NCI-H345 (cell line): ENCODE measurements at places on chromosomes 1 and 21.

DNA sequence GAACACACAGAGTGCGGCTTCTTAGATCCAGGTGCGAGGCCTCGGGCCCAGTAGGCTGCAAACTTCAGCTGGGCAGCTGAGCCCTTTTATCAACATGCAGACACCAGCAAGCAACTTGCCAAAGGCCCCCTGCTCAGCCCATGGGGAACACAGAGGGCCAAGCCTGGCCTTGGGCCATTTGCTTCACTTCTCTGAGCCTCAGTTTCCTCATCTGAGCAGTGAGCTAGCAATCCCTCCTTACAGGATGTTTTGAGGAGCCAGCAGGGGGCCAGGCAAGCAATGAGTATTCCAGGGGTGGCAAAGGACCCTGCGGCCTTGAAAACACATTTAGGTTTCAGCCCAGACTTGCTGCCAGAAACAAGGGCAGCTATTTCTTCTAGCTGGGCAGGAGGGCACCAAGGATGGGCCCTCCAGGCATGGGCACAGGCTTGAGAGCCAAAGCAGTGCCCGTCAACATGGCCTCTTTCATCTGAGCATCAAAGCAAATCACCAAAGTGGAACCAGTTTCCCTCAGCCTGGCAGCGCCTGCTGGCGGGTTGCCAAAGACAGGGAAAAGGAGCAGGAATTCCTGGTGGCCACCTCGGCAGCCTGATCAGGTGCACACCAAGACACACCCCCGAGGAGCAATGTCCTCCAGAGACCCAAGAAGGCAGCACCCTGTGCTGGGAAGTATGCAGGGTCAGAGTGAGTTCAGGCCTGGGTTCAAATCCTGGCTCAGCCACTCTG, 1.4 kb downstream of the MATN1 start:
- DNase-seq = peak; percentile 19

DNA sequence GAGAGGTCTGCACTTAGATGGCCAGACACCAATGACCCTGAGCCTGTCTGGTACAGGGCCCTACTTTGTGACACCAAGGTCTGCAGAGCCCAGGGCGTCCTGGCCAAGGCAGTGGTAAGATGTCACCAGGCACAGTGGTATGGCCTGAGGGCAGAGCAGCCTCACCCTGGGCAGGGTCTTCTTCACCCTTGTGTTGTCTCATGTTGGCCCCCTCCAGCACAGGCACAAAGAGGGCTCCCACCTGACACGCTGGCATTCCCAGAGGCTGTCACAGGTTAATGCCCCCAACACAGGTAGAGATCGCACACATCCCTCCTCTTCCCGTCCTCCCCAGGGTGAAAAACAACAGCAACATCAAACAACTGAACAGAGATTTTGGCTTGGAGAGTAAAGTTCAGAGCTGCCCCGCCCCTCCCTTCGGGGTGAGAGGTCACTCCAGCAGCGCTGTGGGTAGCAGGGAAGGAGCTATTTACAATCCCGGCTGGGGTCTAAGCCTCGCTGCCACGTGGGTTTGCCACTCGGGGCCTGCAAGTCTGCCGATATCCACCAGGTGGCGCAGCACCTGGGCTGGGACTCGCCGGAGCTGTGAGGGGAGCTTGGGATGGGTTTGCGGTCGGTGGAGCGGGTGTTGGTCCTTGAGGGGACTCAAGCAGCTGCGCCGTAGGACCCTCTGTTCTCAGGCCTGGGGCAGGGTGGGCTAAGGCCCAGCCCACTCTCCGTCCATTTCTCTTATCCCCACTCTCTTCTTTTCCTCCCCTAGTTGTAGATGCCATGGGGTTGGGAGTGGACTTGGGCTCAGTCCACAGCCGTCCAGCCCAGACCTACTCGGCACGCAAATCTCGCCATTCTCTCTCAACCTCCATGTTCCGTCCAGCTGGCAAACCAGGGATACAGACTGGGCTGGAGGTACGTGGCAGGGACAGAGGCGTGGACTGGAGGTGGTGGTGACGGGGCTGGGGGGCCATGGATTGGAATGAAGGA, 12.7 kb downstream of the EFNA3 start:
- DNase-seq = peak; percentile 90

DNA sequence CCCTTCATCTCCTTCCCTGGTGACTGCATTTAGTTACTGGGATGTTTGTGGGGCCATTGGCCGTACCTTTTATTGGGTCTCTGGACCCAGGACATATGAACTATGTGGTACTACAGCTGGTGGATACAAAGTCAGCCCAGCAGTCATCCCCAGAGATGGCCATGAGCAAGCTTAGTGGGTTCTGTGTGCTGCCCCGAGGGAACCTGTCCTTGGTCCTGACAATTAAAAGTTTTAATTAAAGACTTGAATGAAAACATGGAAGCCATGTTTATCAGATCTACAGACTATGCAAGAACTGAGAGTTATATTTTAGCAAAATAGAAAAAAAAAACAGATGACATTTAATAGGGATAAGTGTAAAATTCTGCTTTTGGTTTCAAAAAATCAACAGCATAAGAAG, 2.8 kb upstream of the NES start:
- no peak for DNase-seq

DNA sequence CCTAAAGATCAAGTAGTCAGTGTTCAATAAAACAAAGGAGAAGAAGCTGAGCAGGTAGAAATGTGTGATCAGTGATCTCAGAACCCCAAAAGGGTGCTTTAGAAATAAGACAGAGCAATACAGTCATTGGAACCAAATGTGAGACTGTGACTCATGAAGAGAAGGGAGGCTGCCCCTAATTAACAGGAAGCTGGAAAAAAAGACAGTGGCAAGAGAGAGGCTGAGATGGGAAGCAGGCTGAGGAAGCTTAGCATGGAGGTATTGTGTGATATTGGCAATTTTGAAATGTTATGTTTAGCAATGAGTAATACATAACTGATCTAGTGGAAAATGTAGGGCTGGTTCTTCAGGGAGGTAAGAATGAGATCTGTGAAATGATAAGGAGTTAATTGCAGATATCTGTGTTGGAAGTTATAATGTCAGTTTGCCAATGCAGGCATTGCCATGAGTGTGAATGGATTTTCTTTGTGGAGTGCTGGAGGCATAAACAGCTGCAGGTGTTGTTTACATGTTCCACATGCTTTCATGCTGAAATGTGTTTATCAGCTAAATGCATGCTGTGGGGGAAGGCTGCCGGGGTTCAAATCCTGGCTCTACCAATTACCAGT, 90.6 kb upstream of the CACNA1E start:
- DNase-seq = no peak

GRCh38 chr1:169624912-169625311, 5.0 kb downstream of the SELP start:
- no peak for DNase-seq

DNA sequence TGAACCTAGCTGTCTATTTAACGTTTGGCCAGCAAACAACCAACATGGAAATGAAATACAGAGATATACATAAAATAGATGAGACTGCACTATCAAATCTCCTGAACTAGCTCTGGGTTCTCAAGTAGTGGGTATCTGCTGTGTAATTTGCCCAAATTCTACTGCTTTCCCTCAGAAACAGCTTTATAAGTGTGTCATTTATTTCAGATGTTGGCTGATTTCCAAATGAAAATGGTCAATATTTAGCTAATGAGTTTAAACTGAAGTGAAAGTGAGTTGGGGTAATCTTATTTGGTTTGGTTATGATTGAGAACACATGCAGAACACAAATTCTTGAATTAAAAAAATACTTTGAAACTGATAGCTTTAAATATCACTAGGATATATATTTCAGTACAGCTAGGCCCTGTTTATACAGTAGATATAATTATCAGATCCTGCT, 601.7 kb upstream of the CXADR start:
- no peak for DNase-seq

- DNase-seq = peak; percentile 33
Observed at GRCh38 chr1:53278298-53278725, 40.0 kb upstream of the MAGOH start.

DNA sequence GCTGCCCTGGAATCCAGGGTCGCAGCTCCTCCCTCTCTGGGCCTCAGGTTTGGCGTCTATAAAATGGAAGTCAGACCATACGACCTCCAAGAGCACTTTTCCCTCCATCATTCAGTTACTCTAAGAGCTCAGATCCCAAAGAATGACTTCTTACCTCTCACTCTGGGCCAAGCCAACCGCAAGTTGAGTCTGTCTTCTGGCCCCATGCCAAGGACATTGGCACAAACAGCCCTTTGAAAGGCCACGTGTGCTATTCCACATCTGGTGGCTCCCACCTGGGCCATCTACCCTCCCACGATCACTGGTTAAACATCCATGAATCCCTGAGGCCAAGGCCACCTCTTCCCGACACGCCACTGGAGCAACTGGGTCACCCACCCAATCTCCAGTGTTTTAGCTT, 12.4 kb downstream of the SLC2A7 start:
- no peak for DNase-seq

GRCh38 chr1:176694713-176695112, 231.7 kb downstream of the PAPPA2 start:
- no peak for DNase-seq

DNA sequence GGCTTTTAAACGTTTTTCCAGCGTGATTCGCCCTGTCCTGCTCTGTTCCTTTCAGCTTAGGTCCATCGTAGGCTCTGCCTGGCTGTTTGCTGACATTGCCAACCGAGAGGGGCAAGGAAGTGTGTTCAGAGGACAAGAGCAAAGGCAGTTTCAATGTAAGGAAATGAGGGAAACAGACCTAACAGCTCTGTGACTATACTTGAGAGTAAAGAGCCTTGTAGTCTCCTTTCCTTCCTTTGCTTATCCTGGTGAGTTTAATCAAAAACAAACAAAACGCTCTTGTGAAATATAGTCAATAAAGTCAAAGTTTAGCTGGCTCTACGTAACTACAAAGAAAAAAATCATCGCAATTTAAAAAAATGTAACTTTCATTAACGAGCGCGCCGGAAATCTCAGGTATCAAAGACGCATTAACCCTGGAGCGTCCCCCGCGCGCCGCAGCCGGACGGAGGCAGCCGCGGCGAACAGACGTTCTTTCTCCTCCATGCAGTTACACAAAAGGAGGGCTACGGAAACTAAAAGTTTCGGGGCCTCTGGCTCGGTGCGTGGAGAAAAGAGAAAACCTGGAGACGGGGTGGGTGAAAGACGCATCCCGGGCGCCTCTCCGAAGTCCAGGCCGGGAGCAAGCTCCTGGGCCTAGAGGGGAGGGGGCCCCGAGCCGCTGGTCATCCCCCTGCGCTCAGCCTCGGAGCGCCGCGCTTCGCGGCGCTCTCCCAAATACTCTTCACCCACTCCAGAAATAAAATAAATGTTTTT, 617 bp upstream of the ADGRL2 start:
- DNase-seq = peak; percentile 63

GRCh38 chr1:184626076-184627006, 128.3 kb downstream of the EDEM3 start:
- DNase-seq = no peak
